ENCODE measurements at places on chromosomes 4 and X.

GRCh38 chr4:124526331-124526730 lies 186.2 kb downstream of the ANKRD50 start:
- no peak for DNase-seq

DNA sequence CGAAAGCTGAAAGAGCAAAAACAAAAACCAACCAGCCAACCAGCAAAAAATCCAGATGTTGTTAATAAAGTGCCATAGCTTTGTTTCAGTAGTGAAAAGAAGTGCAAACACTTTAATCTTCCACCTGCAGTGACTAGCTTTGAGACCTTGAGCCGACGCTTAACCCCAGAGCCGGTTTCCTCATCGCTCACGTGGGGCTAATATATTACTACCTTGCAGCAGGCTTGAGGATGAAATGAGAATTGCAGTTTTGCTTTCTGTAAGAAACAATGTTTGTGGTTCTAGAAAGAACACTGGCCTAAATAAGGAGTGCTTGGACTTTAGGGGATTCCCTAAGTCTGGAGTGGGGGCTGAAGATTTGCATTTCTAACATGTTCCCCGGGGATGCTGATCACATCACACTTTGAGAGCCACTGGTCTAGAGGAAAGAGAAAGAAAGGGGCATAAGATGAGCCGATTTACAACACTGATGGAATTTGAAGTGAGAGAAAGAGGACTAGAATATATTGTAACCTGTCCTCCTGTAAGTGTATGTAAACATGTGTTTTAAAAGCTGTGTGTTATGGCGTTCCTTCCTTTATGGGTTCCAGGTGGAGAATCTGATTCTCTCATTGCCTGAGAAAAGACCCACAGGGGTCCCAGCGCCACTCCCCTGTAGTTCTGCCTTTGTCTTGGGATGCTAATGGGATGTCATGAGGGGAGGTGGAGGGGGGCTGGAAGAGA lies 1.4 kb downstream of the FGF2 start:
- DNase-seq = peak; percentile 33

- DNase-seq = no peak
These were observed 1219.3 kb upstream of the PRKX start for GRCh38 chrX:4932790-4933189.

DNA sequence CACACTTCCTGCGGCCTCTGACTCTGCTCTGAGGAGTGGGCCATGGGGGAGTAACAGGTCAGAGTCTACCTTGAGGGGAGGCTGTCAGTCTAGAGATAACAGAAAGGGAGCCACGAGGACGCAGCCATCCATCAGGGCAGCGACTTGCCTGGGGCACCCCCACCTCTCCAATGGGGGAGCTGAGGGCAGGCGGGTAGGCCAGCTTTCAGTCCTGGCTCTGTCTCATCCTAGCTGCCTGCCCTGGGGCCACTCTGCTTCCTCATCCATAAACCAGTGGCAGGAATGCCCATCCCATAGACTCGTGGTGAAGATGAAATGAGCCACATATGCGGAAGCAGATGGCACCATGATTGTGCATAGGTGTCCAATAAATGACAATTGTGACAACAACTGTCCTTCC lies 13.2 kb downstream of the MAGED2 start:
- no peak for DNase-seq

DNA sequence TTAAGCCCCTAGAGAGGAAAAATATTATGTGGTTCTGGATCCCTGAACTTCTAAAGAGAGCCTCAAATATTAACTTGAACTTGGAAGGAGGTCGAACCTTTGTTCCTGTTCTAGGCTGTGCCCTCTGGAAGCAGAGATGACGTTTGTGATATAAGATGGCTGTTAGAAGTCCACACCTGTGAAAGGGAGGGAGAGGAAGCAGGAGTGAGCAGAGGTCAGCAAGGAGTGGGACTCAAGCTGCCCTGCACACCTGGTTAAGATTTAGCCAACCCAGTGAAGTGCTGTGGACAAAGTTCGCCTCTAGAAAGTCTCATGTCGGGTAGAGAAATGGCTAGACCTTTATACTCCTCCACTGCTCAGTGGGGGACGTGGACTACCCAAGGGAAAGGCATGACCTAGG lies 566.2 kb downstream of the MID1IP1 start:
- no peak for DNase-seq

DNA sequence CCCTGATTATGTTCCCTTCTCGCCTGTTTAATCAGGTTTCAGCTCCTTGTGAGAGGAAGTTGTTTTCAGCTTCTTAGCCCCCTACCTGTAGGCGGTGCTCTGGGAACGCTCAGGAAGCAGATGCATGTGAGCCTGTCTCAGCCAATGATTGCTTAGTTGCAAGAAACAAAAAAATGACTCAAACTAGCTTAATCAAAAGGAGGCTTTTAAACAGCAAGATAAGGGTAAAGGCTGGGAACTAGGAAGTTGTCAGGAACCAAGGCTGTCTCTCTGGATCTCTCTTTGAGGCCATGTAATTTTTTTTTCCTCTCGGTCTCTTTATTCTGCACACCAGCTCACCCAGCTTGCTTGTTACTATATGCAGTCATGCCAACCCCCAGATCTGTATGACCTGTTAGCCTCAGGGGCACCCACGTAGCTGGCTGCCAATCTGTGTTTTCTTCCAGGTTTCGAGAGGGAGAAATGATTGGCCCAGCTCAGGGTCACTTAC lies 109.1 kb downstream of the PTTG2 start:
- peak; percentile 8 for DNase-seq
